ENCODE measurements at places on chromosomes 1 and 21.

DNA sequence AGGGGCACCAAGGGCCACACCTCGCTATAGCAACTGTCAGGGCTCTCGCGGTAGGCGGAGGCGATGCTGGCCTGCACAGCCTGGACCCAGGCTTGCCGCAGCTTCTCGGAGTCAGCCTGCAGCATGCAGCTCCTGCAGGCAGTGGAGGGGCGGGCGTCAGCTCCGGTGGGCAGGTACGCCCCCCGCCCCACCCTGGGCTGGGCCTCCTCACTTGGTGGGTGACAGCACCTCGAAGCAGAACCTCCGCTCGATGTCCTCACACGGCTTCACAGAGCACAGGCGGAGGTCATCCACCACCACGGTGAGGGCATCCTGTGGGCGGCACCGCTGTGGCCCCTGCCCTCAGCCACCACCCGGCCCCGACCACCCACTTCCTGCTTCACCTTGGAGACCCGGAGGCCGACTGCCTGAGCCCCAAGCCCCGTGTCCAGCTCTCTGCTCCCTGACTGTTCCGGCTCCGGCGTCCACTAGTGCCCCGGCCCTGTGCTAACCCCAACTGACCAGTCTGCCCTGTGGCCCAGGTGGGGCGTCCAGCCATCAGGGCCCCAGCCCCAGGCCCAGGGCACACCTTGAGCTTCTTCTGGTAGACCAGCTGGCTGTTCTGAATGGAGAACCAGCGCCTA, 9.8 kb downstream of the ACAP3 start:
- no peak for DNase-seq

- DNase-seq = no peak
These were observed 331.4 kb downstream of the VAV3 start for GRCh38 chr1:107633596-107633995.

DNA sequence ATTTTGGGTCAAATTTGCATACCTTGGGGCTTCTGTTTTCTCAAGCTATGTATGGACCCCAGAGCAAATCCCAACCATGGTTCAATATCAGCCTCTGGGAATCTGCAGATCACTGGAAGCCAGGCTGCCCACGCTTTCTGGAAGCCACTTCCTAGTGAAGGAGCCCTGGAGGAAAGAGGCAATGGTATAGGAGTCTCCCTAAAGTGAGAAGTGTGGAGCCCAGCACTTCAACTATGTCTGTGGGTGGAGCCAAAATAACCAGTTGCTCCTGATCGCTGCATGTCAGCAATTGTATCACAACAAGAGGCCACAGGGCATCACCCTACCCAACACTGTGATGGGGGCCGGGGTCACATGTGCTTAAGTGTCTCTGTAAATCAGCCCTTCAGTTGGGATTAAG, 26.9 kb downstream of the ETS2 start:
- no peak for DNase-seq

DNA sequence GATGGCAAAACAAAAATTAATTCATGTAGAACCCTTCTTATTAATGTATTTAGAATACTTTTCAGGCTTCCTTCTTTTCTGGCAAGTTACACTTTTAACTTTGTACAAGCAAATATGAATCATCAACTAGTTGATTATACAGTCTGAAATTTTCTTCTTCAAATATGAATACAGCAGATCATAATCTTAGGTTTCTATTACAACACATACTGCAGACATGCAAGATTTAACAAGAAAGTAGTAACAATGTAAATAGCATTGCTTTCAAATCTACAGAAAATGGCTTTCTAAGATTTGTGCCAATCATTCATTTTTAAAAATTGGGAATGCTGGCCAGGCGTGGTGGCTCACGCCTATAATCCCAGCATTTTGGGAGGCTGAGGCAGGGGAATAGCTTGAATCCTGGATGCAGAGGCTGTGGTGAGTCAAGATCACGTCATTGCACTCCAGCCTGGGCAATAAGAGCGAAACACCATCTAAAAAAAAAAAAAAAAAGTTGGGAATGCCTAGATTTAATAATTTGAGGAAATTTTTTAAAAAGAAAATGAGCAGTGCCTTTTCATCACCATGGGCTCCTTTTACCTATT, 68.4 kb upstream of the DPYD start:
- DNase-seq = no peak

DNA sequence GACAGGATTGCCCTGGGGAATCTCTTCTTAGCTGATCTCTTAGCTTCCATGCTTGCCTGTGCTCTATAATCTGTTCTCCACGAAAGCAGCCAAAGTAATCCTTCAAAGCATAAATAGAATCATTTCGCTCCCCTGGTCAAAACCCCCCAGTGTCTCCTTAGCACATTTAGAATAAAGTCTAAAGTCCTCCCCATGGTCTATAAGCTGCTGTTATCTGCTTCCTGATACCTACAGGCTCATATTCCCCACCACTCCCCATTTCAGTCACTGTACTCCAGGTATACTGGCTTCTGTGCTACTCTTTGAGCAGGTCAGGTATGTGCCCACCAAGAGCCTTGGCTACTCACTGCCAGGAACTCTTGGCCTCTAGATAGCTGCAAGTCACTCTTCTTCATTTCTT, 2.9 kb downstream of the S100A12 start:
- DNase-seq = no peak

GRCh38 chr1:3652548-3653285, 401 bp downstream of the TP73 start:
- no peak for DNase-seq

- no peak for DNase-seq
These were observed 56.9 kb upstream of the IVNS1ABP start for GRCh38 chr1:185373813-185374529.

GRCh38 chr1:33841494-33841893, 22.4 kb upstream of the HMGB4 start:
- no peak for DNase-seq

DNA sequence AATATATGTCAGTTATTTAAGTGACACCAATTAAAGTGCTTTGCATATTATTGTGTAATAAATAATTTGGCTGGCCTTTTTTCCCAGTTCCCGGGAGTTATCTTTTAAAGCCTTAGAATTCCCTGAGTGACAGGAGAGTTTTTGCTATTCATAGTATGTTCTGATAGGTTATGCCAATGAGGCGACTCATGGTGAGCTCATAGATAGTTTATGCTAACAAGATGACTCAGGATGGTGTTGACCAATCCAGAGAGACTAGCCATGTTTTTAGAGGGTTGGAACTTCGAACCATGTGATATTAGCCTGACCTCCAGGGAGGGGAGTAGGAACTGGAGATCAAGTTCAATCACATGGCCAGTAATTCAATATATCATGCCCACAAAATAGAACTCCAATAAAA, 310.8 kb downstream of the USP25 start:
- no peak for DNase-seq

- DNase-seq = no peak
These were observed 44.0 kb downstream of the MORN1 start for GRCh38 chr1:2347409-2347785.

GRCh38 chr1:231869364-231869763, 242.8 kb downstream of the DISC1 start:
- no peak for DNase-seq

Measured in AG04449 (cell line).